ENCODE measurements at places on chromosomes 6 and 20. TPM values are rescaled to one million over a fixed set of nuclear protein-coding genes. Genes with fewer than 3 reads are reported as not detected.
A peak's percentile ranks its signal among the peaks of the same experiment; 100 is the strongest.

GRCh38 chr20:43942201-43942590 is 27.5 kb downstream of the TOX2 start:
- no peaks in the 10 kb centered on the region for H3K27me3 ChIP-seq
- H3K4me3 ChIP-seq = no peak overlapping the region
- no peaks in the 10 kb centered on the region for H3K36me3 ChIP-seq
- DNase-seq = no peak
- H3K27ac ChIP-seq = no peak overlapping the region

- no peaks in the 10 kb centered on the region for H3K36me3 ChIP-seq
- no peak overlapping the region for H3K4me3 ChIP-seq
- no peaks in the 10 kb centered on the region for H3K27me3 ChIP-seq
- no peak overlapping the region for H3K27ac ChIP-seq
- no peaks in the 10 kb centered on the region for H3K4me1 ChIP-seq
- no peak for DNase-seq
These were observed 162.5 kb downstream of the WDR27 start for GRCh38 chr6:169539176-169539897.

Gene TNNC2
- total RNA-seq = 0.63 TPM

GRCh38 chr6:7124636-7125035 is 16.9 kb downstream of the RREB1 start:
- H3K4me3 ChIP-seq = no peak overlapping the region
- no peak for DNase-seq
- peaks cover 4% of the 10 kb centered on the region for H3K4me1 ChIP-seq
- H3K27me3 ChIP-seq = no peaks in the 10 kb centered on the region
- H3K27ac ChIP-seq = peak overlapping the region; percentile 59

DNA sequence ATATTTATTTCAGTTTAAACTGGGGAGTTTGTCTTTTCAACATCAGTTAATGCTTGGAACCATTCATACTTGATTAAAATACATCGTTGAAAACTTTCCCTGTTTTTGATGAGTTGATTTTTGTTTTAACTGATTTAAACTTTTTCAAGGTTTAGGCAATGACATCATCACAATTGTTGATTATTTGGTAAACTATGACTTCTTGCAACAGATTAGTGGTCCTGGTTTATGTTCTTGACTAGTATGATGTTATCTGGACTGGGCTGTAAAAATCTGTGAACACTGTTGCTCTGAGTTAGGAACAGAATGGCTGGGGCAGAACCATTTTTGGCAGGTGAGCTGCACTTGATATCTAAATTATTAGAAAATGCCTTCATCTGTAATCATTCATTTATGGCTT is at the start of gene ZC2HC1B:
Gene ZC2HC1B, plus strand, starts transcription at position 241 of the 400 bp plus-strand sequence. Its CDS starts 66 bp downstream, at position 307.
- H3K36me3 ChIP-seq = peaks cover 7% of the 10 kb centered on the region
- peak within 1 kb of the TSS; percentile 38 for H3K27ac ChIP-seq
- H3K27me3 ChIP-seq = no peaks in the 10 kb centered on the region
- no peaks in the 10 kb centered on the region for H3K4me1 ChIP-seq
- no peak within 1 kb of the TSS for H3K4me3 ChIP-seq

- H3K27me3 ChIP-seq = no peaks in the 10 kb centered on the region
- DNase-seq = no peak
- H3K4me3 ChIP-seq = no peak overlapping the region
- H3K4me1 ChIP-seq = no peaks in the 10 kb centered on the region
- no peaks in the 10 kb centered on the region for H3K36me3 ChIP-seq
These were observed 55.0 kb upstream of the PCSK2 start for GRCh38 chr20:17171746-17172280.

DNA sequence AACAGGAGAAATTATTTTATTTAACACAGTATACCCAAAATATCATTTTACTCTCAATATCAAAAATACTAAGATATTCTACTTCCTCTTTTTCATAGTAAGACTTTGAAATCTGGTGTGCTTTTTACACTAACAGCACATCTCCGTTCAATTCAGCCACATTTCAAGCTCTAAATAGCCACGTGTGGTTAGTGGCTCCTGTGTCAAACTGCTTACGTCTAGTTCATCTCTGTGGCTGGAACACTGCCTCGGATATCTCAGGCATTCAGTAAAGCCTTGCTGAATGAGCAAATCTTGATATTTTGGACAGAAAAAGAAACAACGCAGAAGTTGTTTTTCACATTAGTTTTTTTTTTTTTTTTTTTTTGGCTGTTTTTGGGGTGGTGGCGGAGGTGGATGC is 136.1 kb downstream of the EYA4 start:
- no peaks in the 10 kb centered on the region for H3K4me1 ChIP-seq
- H3K36me3 ChIP-seq = no peaks in the 10 kb centered on the region

DNA sequence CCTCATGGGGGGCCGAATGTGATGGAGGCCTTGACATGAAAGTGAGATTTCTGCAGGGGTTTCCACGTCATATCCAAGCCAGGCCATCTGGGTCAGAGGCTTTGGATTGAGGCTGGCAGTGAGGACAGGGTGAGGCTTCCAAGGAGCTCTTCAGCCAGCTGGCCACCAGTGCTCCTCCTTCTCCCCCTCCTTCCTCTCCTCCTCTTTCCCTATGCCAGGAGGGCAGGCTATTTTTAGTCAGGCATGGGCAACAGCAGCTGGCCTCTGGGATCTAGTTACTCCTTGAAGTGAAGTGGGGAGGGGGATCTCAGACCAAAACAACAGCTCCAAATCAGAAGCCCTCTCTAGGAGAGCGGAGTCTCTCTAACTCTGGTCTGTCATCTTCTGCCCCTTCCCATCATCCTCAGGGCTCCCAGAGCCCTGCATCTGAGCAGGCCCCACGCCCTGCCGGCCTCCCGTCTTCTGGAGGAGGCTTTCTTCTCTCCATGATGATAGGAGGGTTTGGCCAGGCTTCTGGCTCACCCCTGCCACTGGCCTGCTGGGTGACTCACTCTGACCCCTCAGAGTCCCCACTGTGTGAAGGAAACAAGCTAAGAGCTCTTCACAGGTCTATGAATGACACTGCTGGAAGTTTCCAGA is 612 bp downstream of the TNNC2 start:
- H3K4me1 ChIP-seq = peaks cover 4% of the 10 kb centered on the region
- H3K36me3 ChIP-seq = no peaks in the 10 kb centered on the region
- no peaks in the 10 kb centered on the region for H3K27me3 ChIP-seq
- H3K27ac ChIP-seq = no peak overlapping the region
- DNase-seq = no peak
- H3K4me3 ChIP-seq = no peak overlapping the region

Gene PDRG1
- total RNA-seq = 9.1 TPM

Gene CRIP3
- 0.80 TPM for total RNA-seq
